ENCODE measurements at places on chromosomes 12 and 14.
A peak's percentile ranks its signal among the peaks of the same experiment; 100 is the strongest.

DNA sequence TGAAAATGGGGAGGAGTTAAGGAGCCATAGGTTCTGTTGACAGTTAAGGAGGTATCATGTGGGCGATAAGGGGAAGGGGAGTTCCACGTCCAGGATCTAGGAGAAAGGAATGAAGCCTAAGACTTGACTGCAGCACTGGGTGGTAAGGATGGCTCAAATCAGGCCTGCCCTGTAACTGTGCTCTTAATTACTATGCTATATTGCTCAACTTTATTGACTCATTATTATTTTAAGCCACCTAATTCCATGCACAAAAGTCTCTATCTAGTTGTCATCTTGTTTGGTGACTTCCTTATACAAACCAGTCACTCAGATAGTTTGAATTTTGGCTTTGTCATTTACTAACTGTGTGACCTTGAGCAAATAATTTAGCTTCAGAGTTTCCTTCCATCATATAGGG lies 242.1 kb upstream of the ARHGAP5 start:
- no peak for DNase-seq

- no peak for DNase-seq
These were observed 107.9 kb downstream of the KCNC2 start for GRCh38 chr12:75101781-75102180.

- no peak for DNase-seq
These were observed 118.6 kb downstream of the ATXN7L3B start for GRCh38 chr12:74656251-74656650.

DNA sequence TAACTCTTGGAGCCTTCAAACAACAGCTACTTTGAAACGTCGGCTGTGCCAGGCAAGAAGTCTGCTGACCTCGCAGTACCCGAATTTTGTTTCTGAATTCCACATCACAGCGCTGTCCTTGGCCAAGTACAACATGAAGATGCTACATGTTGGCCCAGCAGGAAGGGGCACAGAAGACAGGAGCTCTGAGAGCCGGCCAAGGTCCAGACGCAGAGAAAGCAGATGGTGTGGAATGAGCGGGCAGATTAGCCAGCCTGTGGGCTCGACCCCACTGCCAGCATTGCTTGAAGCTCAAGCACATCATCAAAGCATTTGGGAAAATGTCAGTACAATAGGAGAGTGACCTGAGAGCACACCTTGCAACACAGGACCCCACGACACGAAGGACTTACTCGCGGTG lies 64.5 kb downstream of the FZD10 start:
- no peak for DNase-seq

- no peak for DNase-seq
These were observed 77.0 kb downstream of the PPP2R5C start for GRCh38 chr14:101838476-101838875.

DNA sequence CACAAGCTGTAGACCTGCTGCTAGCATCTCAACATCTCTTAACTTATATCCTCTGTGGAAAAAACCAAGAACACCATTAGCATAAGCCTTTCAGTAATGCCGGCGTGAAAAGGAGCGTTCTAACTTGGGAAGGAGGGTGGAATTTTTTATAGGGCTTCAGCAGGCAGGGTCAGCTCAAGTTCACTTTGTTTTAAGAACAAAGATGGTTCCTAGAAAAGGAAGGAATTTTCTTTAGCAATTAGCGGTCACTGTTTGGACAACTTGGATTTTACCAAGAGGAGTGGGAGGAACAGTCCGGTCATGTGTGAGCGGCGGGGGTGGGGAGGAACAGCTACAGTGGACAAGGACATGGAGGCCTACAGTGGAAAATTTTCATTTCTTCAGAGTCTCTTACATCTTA lies 35.9 kb downstream of the BBS10 start:
- DNase-seq: no peak

GRCh38 chr14:93536945-93537344 lies 106.2 kb downstream of the UNC79 start:
- no peak for DNase-seq

- no peak for DNase-seq
These were observed 328.2 kb upstream of the NOVA1 start for GRCh38 chr14:26925876-26926584.

GRCh38 chr14:88793259-88793625 lies 489 bp upstream of the EML5 start:
- no peak for DNase-seq

GRCh38 chr14:103840014-103840413 lies 7.4 kb downstream of the PPP1R13B start:
- no peak for DNase-seq

GRCh38 chr12:26192142-26192541 lies 3.2 kb upstream of the SSPN start:
- no peak for DNase-seq

DNA sequence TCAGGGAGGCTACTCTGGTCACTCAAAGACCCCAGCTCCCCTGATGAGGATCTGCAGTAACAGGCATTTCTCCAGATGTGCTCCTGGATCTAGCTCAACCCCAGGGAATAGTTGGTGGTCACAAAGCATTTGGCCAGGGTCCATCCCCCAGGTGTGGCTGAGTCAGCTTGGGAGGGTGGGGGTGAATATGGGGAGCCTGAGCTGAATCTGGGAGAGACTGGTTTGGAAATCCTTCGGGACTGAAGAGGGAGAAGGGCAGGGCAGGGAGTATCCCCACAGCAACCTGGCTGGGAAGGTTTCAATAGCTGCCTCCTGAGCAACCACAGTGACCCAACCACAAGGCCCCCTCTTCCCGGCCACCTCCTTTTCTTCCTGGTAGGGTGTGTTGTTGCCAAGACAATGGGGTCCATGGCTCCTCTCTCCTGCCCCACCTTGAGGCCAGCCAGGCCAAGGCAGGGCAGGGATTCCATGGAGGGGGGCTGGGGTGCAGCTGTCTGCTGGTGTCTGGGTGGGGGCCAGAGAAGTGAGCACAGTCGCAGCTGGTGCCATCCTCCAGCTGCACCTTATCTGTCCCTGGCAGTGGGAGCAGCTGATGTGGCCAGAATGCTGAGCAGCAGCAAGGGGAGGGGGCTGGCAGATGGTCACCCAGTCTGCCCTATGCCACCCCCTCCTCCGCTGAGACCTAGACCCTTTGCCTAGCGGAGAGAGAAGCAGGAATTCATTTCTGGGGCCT lies 5.5 kb downstream of the ASIC1 start:
- no peak for DNase-seq

GRCh38 chr14:49607583-49607982 lies 8.8 kb downstream of the LRR1 start:
- DNase-seq: peak; percentile 92

GRCh38 chr12:11650286-11651281 lies 1.1 kb downstream of the ETV6 start:
- DNase-seq: peak; percentile 66

DNA sequence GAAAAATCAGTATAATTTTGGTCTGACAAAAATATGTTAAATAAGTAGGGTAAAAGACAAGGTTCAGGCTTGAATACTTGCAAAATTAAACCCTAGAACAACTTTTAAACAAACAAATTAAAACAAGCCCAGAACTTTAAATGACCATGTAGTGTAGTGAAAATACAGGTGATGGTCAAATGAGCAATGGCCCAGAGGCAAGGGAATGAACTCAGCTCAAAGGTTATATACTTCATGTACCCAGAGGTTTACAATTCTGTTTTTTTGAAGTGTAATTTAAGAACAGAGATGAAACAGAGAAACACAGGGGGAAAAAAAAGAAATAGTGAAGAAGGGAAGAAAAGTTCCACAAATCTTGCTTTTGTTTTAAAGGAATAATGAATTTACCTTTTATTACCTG lies 949.2 kb downstream of the TRHDE start:
- DNase-seq: no peak

DNA sequence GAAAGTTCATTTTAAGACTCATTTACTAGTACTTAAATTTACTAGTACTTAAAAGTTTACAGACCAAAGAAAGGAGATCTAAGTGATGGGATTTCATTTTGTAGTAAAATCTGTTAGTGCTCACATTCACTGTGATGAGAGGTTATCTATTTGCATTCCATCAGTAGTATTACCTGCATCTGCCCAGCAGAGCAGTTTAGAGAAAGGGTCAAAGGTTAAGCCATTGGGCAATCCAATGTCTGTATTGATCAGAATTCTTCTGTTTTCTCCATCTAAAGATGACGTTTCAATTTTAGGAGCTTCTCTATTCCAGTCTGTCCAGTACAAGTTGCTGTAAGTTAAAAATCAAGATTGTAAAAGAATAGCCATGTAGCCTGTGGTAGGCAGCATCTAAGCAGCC lies 18.3 kb downstream of the RTRAF start:
- DNase-seq: no peak

Data from small intestine (tissue), 16 donors.